ENCODE measurements at places on chromosomes 5 and 9. TPM values are rescaled to one million over a fixed set of nuclear protein-coding genes. Genes with fewer than 3 reads are reported as not detected.

- H3K36me3 ChIP-seq = no peaks in the 10 kb centered on the region
- DNase-seq = no peak
- H3K4me1 ChIP-seq = no peaks in the 10 kb centered on the region
- H3K27ac ChIP-seq = no peak overlapping the region
Observed at GRCh38 chr5:136853971-136854370, 488.6 kb upstream of the TRPC7 start.

- H3K27me3 ChIP-seq = no peaks in the 10 kb centered on the region
- no peak for DNase-seq
- H3K27ac ChIP-seq = no peak overlapping the region
Observed at GRCh38 chr5:7866196-7866595, 2.6 kb downstream of the FASTKD3 start.

- DNase-seq = no peak
- no peak overlapping the region for H3K27ac ChIP-seq
- no peaks in the 10 kb centered on the region for H3K27me3 ChIP-seq
- no peak overlapping the region for H3K4me3 ChIP-seq
Observed at GRCh38 chr9:14212697-14213420, 101.1 kb downstream of the NFIB start.

DNA sequence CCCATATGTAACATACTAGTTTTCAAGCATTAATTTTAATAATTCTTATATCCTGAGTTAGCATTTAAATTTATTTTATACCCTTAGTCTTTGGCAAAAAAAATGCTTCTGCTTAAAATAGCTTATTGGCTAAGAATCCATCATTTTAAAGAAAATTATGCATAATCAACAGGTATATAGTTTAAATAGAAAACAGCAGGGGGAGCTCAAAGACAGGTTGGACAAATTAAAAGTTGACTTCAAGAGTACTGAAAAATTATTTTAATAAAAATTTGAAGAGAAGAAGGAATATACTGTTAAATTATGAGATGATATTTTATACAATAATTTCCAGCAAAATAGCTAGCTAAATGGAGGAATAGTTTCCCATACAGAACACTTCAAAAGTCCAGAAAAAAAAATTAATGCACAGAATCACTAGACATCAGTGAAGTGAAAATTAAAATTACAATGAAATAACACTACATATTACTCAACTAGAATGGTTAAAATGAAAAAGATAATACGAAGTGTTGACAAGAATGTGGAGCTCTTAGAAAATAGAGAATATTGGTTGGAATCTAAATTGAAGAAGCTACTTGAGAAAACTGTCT lies 387.1 kb downstream of the PDE4D start:
- no peaks in the 10 kb centered on the region for H3K27me3 ChIP-seq
- H3K4me1 ChIP-seq = peaks cover 5% of the 10 kb centered on the region
- H3K36me3 ChIP-seq = no peaks in the 10 kb centered on the region
- no peak overlapping the region for H3K4me3 ChIP-seq
- no peak for DNase-seq

GRCh38 chr5:1188464-1188863 lies 12.9 kb upstream of the SLC6A19 start:
- DNase-seq = no peak
- no peaks in the 10 kb centered on the region for H3K4me1 ChIP-seq
- H3K27me3 ChIP-seq = peaks cover 45% of the 10 kb centered on the region
- no peak overlapping the region for H3K27ac ChIP-seq
- H3K36me3 ChIP-seq = no peaks in the 10 kb centered on the region
- no peak overlapping the region for H3K4me3 ChIP-seq

GRCh38 chr5:1435369-1435768 lies 9.9 kb downstream of the SLC6A3 start:
- H3K36me3 ChIP-seq = peaks cover 6% of the 10 kb centered on the region
- DNase-seq = no peak
- H3K27ac ChIP-seq = no peak overlapping the region
- peaks cover 28% of the 10 kb centered on the region for H3K27me3 ChIP-seq
- H3K4me3 ChIP-seq = no peak overlapping the region

- DNase-seq = no peak
- peaks cover 25% of the 10 kb centered on the region for H3K4me1 ChIP-seq
- H3K36me3 ChIP-seq = no peaks in the 10 kb centered on the region
- no peak overlapping the region for H3K27ac ChIP-seq
- H3K27me3 ChIP-seq = no peaks in the 10 kb centered on the region
- no peak overlapping the region for H3K4me3 ChIP-seq
Observed at GRCh38 chr5:91168859-91169258, 214.3 kb downstream of the ARRDC3 start.

- peak overlapping the region; percentile 99 for H3K27ac ChIP-seq
- H3K36me3 ChIP-seq = peaks cover 17% of the 10 kb centered on the region
- peaks cover 76% of the 10 kb centered on the region for H3K4me1 ChIP-seq
- H3K4me3 ChIP-seq = no peak overlapping the region
- H3K27me3 ChIP-seq = no peaks in the 10 kb centered on the region
Observed at GRCh38 chr9:12819436-12820185, 44.8 kb downstream of the LURAP1L start.

GRCh38 chr9:69645488-69645887 lies 26.7 kb downstream of the APBA1 start:
- no peak for DNase-seq
- H3K27me3 ChIP-seq = no peaks in the 10 kb centered on the region
- peaks cover 15% of the 10 kb centered on the region for H3K4me1 ChIP-seq
- no peak overlapping the region for H3K4me3 ChIP-seq
- no peak overlapping the region for H3K27ac ChIP-seq

GRCh38 chr9:23342291-23342690 lies 483.7 kb downstream of the ELAVL2 start:
- H3K4me3 ChIP-seq = no peak overlapping the region
- no peaks in the 10 kb centered on the region for H3K4me1 ChIP-seq
- DNase-seq = no peak
- no peak overlapping the region for H3K27ac ChIP-seq

DNA sequence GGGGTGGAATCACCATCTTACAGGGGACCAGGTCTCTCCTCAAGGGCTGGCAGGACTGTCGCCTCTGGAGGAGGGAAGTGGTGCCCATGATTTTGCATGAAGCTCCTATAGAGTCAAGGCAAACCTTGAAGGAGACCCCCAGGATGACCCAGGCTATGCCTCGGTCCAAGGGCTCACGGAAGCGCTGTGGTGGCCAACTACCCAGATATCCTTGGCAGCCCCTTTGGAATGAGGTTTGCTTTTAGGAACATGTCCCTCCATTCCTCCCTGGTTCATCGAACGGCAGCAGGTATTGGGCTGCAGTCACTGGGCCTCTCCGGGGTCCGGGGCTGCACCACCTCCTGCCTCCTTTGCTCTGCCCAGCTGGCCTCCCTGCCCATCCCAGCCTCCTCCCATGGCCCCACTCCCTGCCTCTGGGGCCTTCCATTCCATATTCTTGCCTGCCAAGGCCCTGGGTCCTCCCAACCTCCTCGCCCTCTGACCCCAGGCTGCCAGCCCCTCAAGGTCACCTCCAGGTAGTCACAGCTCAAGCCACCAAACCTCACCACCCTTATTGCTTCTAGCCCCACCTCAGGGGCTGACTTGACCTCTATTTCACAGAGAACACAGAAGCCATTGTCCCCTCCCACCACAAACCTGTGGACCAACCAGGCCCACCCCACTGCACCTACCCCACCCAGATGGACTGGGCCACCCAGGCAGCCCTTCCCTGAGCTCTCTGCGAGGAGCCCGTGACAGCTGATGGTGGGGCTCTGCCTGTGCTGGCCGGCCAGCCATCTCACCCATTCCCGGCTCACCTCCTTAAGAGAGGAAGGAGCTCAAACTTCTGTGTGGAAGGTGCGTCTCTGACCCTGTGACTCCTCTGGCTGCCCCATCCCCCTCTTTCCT lies 3.6 kb upstream of the IL3 start:
- no peaks in the 10 kb centered on the region for H3K36me3 ChIP-seq
- DNase-seq = peak; percentile 72
- peaks cover 10% of the 10 kb centered on the region for H3K27me3 ChIP-seq
- H3K27ac ChIP-seq = no peak overlapping the region

GRCh38 chr5:137402436-137403187 lies 96.5 kb downstream of the SPOCK1 start:
- H3K4me3 ChIP-seq = no peak overlapping the region
- no peaks in the 10 kb centered on the region for H3K4me1 ChIP-seq
- no peak overlapping the region for H3K27ac ChIP-seq
- no peaks in the 10 kb centered on the region for H3K36me3 ChIP-seq

DNA sequence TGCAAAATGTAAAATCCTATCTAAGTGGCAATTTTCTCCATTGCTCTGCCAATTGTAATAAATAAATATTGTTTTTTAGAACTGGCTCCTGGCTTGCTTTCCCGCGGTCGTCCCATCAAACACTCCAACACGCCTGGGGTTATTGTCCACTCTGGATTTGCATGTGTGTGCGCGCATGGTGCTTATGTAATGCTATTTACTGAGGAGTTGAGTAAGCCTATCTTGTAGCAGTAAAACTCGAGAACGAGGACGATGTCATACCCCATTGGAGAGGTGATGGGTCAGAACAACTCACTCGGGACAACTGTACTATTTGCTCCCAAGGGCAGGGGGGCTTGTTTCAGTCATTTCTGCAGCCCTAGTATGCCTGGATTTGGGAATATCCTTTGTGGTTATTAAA lies 220.9 kb downstream of the PAX5 start:
- H3K4me1 ChIP-seq = no peaks in the 10 kb centered on the region
- no peaks in the 10 kb centered on the region for H3K36me3 ChIP-seq
- no peak overlapping the region for H3K4me3 ChIP-seq
- peaks cover 45% of the 10 kb centered on the region for H3K27me3 ChIP-seq

DNA sequence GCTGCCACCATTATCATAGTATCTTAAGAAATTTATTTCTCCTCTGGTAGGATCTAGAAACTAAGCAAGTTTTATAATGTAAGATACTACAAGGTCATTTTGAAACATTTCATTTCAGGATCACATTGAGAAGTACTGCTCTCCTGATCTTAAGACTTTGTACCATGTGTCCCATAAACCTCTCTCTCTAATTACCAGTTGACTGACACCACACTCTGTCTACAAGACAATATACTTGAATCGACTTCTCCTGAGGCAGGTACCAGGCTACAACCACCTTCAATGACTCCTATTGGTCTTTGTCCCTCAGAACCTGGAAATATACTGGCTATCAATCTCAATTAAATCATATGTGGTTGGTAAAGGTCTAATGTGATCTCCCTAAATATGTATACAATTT lies 597.0 kb downstream of the PTPRD start:
- H3K4me3 ChIP-seq = no peak overlapping the region
- H3K27me3 ChIP-seq = peaks cover 2% of the 10 kb centered on the region
- no peak for DNase-seq
- H3K36me3 ChIP-seq = no peaks in the 10 kb centered on the region
- no peak overlapping the region for H3K27ac ChIP-seq

DNA sequence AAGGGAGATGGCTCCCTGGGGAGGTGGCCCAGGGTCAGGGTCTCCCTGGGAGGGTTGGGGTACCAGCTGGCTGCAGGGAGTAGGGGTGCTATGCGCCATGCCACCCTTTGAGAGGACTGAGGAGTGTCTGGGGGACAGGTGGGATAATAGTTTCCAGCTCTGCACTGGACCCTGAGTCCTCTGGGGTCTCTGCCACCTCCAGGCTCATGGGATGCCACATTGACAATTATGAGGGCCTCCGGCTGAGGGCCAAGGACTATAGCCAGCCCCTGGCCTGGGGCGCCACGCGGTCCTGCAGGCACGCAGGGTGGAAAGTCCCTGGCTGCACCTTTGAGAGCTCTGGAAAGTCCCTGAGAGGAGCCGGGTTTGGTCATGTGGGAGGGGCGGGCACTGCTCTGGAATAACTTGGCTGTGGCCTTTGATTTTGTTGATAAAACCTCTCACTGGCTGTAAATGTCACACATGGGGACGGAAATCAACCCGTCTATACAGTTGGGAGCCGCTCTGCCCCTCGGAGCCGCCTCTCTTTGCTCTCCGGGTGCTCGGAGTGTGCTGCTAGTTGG lies 16.0 kb downstream of the TRAF2 start:
- no peaks in the 10 kb centered on the region for H3K27me3 ChIP-seq
- peaks cover 10% of the 10 kb centered on the region for H3K36me3 ChIP-seq
- DNase-seq = no peak
- peak overlapping the region; percentile 19 for H3K27ac ChIP-seq
- H3K4me3 ChIP-seq = no peak overlapping the region
- peaks cover 16% of the 10 kb centered on the region for H3K4me1 ChIP-seq

- DNase-seq = no peak
- no peak overlapping the region for H3K4me3 ChIP-seq
- no peaks in the 10 kb centered on the region for H3K36me3 ChIP-seq
- H3K4me1 ChIP-seq = no peaks in the 10 kb centered on the region
Observed at GRCh38 chr5:35377653-35378052, 147.4 kb upstream of the PRLR start.

GRCh38 chr5:14075937-14076336 lies 67.2 kb upstream of the TRIO start:
- no peaks in the 10 kb centered on the region for H3K4me1 ChIP-seq
- no peaks in the 10 kb centered on the region for H3K36me3 ChIP-seq
- H3K27ac ChIP-seq = no peak overlapping the region
- no peak overlapping the region for H3K4me3 ChIP-seq
- no peak for DNase-seq
- H3K27me3 ChIP-seq = no peaks in the 10 kb centered on the region

- no peaks in the 10 kb centered on the region for H3K36me3 ChIP-seq
- peaks cover 7% of the 10 kb centered on the region for H3K27me3 ChIP-seq
- peaks cover 26% of the 10 kb centered on the region for H3K4me1 ChIP-seq
- no peak overlapping the region for H3K4me3 ChIP-seq
- H3K27ac ChIP-seq = no peak overlapping the region
Observed at GRCh38 chr5:169412831-169413230, 111.9 kb upstream of the SLIT3 start.

DNA sequence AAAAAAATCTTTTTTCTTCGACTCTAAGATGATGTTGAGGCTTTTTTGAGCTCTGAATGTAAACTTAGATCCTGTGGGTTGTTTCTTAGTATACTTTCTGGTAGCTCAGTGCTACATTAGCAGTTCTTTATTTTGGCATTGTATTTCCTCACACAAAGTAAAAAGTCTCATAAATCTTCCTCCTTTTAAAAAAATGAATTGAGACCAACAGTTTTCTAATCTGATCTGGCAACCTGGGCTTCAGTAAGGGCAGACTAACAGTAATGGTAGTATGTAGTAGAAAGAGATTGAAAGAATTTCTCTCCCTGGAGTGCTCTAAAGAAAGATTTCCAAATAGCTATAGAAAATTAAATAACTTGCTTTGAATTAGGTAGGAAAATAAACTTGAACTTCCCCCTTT lies 31.4 kb downstream of the ZCCHC7 start:
- no peak overlapping the region for H3K4me3 ChIP-seq
- H3K36me3 ChIP-seq = peaks cover 13% of the 10 kb centered on the region
- peaks cover 15% of the 10 kb centered on the region for H3K4me1 ChIP-seq
- peak overlapping the region; percentile 30 for H3K27ac ChIP-seq
- no peak for DNase-seq

- no peak overlapping the region for H3K4me3 ChIP-seq
- H3K36me3 ChIP-seq = no peaks in the 10 kb centered on the region
- no peak for DNase-seq
- H3K4me1 ChIP-seq = peaks cover 16% of the 10 kb centered on the region
- H3K27me3 ChIP-seq = no peaks in the 10 kb centered on the region
Observed at GRCh38 chr9:112601636-112602035, 115.0 kb downstream of the KIAA1958 start.

GRCh38 chr9:110520120-110520701 lies 59.3 kb downstream of the SVEP1 start:
- DNase-seq = no peak
- no peaks in the 10 kb centered on the region for H3K27me3 ChIP-seq
- no peak overlapping the region for H3K27ac ChIP-seq
- H3K4me3 ChIP-seq = no peak overlapping the region
- peaks cover 3% of the 10 kb centered on the region for H3K4me1 ChIP-seq

- no peaks in the 10 kb centered on the region for H3K36me3 ChIP-seq
- H3K4me3 ChIP-seq = no peak overlapping the region
- no peak for DNase-seq
- no peak overlapping the region for H3K27ac ChIP-seq
- H3K27me3 ChIP-seq = peaks cover 2% of the 10 kb centered on the region
- H3K4me1 ChIP-seq = peaks cover 19% of the 10 kb centered on the region
Observed at GRCh38 chr9:72827950-72828731, 124.7 kb downstream of the ALDH1A1 start.

MZB1 gene
- total RNA-seq = not detected

GFI1B gene
- total RNA-seq = not detected

CDC25C gene
- 1.6 TPM for total RNA-seq

FREM1 gene
- total RNA-seq = 1.7 TPM
